Endothelial cell of umbilical vein (primary cell): ENCODE measurements at places on chromosomes 12 and 14.

DNA sequence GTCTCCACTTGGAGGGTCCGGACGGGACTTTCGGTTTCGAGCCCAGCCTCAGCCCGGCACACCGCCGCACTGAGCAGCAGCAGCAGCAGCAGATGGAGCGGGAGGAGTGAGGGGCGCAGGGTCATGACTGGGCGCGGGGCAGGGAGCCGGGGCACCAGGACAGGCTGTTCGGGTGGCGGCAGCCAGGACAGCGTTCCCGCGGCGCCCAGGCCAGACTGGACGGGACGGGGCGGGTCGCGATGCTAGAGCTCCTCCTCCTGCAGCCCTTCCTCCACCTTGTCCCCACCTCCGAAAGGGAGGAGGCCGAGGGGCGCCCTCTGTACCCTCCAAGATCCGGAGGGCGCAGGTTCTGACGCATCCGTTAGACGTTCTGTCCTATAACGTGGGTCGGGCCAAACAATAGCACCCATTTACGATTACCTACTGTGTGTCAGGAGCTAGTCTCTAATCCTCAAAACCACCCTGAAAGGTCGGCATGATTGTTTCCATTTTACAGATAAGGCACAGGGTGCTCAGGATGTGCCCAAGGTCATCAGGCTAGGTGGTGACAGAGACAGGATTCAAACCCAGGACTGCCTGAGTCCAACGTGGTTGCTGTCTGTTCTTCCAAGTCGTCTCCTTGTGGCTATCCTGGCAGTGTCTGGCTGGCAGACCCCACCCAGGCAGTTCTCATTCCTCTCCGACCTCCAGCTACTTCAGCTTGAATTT lies at the start of gene FKBP11:
FKBP11 (minus strand) TSS at position 189 of the 708 bp plus-strand sequence; CDS start at position 125, 64 bp downstream.
- H3K27me3 ChIP-seq = no peaks in the 10 kb centered on the region
- peaks cover 3% of the 10 kb centered on the region for H3K36me3 ChIP-seq
- peak within 1 kb of the TSS; percentile 56 for H3K27ac ChIP-seq
- peak; percentile 62 for DNase-seq
- peak within 1 kb of the TSS; percentile 98 for H3K4me3 ChIP-seq

DNA sequence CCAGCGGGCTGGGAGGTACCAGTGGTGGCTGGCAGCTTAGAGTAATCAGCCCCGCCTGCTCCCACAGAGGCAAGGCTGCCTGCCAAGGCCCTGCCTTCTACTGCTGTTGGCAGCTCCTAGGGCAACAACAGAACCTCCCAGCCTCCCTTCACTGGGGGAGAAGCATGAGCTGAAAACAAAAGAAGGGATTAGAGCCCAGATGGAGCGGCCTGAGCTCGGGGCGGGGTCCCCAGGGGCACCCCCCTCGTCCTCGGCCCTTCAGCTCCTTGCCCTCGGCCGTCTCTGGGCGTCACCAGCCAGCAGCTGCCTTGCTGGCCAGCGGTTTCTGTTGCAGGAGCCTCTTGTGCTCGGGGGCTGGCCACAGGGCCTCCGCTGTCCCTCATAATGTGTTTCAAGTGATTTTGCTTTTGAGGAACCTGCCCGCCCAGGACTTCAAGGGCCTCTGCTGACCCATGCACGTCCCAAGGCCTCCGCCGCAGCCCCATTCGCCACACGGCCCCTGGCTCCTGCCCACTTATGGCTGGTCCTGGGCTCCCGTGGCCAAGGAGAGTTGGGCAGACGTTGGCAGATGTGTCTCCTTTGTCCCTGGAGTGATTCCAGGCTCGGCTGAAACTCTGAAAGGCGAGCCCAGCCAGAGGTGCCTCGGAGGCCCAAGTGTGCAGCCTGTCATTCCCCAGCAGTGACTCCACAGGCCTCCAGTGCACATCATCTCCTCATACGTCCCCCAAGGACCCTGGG lies 49.7 kb downstream of the PSMA6 start:
- no peaks in the 10 kb centered on the region for H3K36me3 ChIP-seq
- H3K4me1 ChIP-seq = peaks cover 16% of the 10 kb centered on the region
- DNase-seq = peak; percentile 91
- H3K4me3 ChIP-seq = no peak overlapping the region
- H3K27me3 ChIP-seq = no peaks in the 10 kb centered on the region
- H3K27ac ChIP-seq = no peak overlapping the region

- no peak overlapping the region for H3K4me3 ChIP-seq
- no peak for DNase-seq
- H3K36me3 ChIP-seq = no peaks in the 10 kb centered on the region
- H3K27me3 ChIP-seq = peaks cover 9% of the 10 kb centered on the region
- H3K27ac ChIP-seq = no peak overlapping the region
These were observed 122.6 kb upstream of the PLXNC1 start for GRCh38 chr12:94025756-94026155.

DNA sequence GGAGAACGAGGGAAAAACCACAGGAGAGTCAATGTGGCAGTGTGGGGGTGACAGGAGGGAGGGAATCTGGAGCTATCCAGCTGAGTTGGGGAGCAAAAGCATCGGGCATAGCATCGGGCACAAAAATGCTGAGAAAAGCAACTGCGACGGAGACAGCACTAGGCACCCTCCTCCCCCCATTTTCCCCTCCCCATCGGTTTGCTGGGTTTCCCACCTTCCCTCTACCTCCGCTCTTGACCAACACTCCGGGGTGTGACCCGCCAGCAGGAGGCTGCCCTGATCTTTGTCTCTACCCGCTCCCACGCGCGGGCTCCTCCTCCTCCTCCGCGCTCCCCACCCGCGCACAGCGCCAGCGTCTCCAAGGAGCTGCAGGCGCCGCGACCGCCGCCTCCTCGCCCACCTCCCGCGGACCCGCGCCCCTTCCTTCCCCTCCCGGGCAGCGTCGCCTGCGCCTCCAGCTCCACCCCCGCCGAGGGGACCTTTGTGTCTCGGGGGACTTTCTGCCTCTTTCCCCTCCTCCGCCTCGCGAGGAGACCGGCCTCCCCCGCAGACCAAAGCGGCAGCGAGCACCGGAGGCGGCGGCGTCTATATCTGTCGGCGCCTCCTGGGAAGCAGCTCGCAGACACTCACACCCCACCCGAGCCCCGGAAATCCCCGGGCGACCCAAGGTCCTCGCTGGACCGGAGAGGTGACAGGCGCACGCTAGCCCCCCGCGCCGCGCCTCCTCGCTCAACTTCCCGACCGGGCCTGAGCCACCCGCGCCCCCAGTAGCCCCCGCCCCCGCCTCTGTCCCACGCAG lies 920 bp downstream of the CDK17 start:
- H3K36me3 ChIP-seq = no peaks in the 10 kb centered on the region
- H3K4me3 ChIP-seq = peak overlapping the region; percentile 77
- no peaks in the 10 kb centered on the region for H3K27me3 ChIP-seq
- peak overlapping the region; percentile 94 for H3K27ac ChIP-seq
- peak; percentile 77 for DNase-seq
- peaks cover 44% of the 10 kb centered on the region for H3K4me1 ChIP-seq

GRCh38 chr14:76500480-76500879 lies 124.5 kb downstream of the ESRRB start:
- H3K27me3 ChIP-seq = no peaks in the 10 kb centered on the region
- H3K36me3 ChIP-seq = no peaks in the 10 kb centered on the region
- no peak overlapping the region for H3K27ac ChIP-seq
- no peak for DNase-seq

DNA sequence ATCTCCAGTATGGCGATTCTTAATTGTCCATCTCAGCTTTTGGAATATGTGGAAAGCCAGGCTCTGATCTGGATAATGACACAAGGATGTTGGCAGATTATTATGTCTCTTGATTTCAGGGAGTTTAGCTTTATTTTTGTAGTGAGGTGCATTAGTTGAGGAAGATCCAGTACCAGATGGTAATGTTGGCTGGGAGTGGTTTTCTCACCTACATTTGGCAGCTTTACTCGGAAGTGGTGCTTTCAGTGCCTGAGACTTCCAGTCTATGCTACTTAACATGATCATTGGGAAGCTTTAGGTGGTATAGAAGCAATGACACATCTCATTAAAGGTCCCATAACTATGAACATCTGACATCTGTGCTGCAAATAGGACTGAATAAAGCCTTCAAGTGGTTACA lies 7.5 kb downstream of the SLC15A5 start:
- no peak overlapping the region for H3K27ac ChIP-seq
- no peak overlapping the region for H3K4me3 ChIP-seq
- H3K27me3 ChIP-seq = no peaks in the 10 kb centered on the region
- no peaks in the 10 kb centered on the region for H3K36me3 ChIP-seq
- DNase-seq = no peak
- H3K4me1 ChIP-seq = no peaks in the 10 kb centered on the region

GRCh38 chr12:52280796-52281560 lies 6.5 kb downstream of the KRT86 start:
- H3K4me3 ChIP-seq = no peak overlapping the region
- DNase-seq = no peak
- no peaks in the 10 kb centered on the region for H3K36me3 ChIP-seq
- no peak overlapping the region for H3K27ac ChIP-seq
- H3K27me3 ChIP-seq = no peaks in the 10 kb centered on the region
- H3K4me1 ChIP-seq = peaks cover 3% of the 10 kb centered on the region

DNA sequence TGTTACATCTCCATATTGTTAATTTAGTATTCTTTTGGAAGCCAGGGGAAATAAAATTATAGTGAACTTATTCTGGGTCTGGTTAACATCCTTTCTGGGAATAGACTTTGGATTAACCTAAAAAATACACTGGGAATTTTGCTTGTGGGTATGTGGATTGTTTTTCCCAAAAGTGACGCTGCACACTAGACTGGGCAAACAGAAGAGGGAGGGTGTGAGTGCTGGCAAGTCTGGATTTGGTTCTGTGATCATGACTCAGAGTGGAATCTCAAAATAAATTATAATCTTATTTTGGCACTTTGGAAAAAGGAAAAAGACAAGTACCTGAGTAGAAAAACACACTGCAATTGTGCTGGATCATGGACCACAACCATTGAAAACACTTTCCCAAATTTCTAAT lies 15.2 kb upstream of the LUM start:
- no peaks in the 10 kb centered on the region for H3K36me3 ChIP-seq
- DNase-seq = no peak
- H3K27ac ChIP-seq = no peak overlapping the region
- H3K4me1 ChIP-seq = no peaks in the 10 kb centered on the region
- no peaks in the 10 kb centered on the region for H3K27me3 ChIP-seq
- no peak overlapping the region for H3K4me3 ChIP-seq

DNA sequence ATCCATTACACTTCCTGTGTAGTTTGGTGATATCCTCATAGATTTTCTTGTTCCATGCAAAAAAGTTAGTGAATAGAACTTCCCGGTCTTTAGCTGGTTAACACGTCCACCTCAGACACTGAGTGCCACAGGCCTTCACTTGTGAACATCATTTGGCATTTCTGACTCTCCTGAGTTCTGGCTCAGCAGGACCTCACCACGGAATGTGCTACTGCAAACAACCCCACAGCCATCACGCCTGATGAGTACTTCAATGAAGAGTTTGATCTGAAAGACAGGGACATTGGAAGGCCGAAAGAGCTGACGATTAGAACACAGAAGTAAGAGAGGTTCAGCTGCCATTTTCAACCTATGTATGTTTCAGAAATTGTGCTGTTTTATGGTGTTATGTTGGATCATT lies 20.0 kb downstream of the C12orf76 start:
- H3K4me3 ChIP-seq = no peak overlapping the region
- H3K27me3 ChIP-seq = no peaks in the 10 kb centered on the region
- H3K27ac ChIP-seq = no peak overlapping the region

DNA sequence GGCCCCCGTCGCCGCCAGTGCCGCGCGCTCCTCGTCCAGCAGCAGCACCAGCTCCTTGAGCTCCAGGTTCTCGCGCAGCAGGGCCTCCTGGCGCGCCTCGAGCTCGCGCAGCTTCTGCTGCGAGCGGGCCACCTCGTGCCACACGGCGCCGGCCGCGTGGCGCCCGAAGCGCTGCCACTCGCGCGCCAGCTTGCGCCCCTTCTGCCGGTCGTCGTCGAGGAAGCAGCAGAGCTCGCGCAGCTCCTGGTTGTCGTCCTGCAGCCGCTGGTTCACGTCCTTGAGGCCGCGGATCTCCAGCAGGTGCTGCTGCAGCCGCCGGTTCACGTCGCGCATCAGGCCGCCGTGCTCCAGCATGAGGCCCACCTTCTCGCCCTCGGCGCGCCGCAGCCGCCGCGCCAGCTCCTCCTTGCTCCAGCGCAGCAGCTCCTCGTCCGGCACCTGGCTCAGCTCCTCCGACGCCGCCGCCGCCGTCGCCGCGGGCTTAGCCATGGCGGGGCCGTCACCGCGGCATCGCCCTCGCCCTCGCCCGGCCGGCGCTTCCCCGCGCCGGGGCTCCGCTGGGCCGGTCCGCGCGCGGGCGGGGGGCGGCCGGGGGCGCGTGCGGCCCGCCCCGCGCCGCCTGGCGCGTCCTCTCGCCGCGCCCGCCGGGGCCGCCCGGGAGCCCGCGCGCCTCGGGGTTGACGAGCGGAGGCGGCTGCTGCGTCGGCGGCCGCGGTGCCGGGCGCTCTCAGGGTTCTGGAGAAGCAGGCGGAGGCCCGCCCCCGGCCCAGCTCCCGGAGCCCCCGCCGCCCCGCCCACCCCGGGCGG lies at the start of gene CCDC85C:
CCDC85C (minus strand) TSS at position 737 of the 807 bp plus-strand sequence; CDS start at position 489, 248 bp downstream.
- peak; percentile 57 for DNase-seq
- peak within 1 kb of the TSS; percentile 60 for H3K27ac ChIP-seq
- H3K27me3 ChIP-seq = peaks cover 5% of the 10 kb centered on the region
- peak within 1 kb of the TSS; percentile 78 for H3K4me3 ChIP-seq
- no peaks in the 10 kb centered on the region for H3K36me3 ChIP-seq
- peaks cover 26% of the 10 kb centered on the region for H3K4me1 ChIP-seq

DNA sequence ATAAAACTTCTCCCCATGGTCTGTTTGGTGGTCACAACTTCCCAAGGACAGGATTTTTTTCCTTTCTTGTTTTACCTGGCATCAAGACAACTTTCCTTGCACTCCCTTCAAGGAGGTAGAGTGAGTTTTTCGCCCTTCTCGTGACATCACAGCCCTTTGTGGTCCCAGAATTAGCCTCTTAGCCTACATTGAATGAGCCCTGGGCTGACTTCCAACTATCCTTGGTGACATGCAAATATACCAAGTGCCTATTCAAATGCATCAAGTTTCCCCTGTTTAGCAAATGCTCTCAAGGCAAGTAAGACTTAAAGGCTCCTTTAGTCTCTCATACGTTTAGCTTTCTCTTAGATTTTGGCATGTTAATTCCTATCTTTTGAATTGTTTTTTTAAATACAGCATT lies 36.6 kb downstream of the TC2N start:
- H3K4me3 ChIP-seq = no peak overlapping the region
- no peaks in the 10 kb centered on the region for H3K4me1 ChIP-seq
- no peak overlapping the region for H3K27ac ChIP-seq
- no peaks in the 10 kb centered on the region for H3K36me3 ChIP-seq
